GM04504 (cell line): ENCODE measurements at places on chromosomes 6 and 20.

GRCh38 chr20:21562656-21563055 is 48.8 kb upstream of the NKX2-2 start:
- DNase-seq, result no peak

DNA sequence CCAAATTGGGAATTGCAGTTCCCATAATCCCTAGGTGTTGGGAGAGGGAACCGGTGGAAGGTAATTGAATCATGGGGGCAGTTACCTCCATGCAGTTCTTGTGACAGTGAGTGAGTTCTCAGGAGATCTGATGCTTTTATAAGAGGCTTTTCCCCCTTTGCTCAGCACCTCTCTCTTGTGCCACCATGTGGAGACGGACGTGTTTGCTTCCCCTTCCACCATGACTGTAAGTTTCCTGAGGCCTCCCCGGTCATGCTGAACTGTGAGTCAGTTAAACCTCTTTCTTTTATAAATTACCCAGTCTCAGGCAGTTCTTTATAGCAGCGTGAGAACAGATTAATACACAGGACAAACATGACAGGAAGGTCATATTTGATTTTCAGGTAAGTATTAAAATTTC is 25.3 kb upstream of the HECA start:
- DNase-seq, result no peak

DNA sequence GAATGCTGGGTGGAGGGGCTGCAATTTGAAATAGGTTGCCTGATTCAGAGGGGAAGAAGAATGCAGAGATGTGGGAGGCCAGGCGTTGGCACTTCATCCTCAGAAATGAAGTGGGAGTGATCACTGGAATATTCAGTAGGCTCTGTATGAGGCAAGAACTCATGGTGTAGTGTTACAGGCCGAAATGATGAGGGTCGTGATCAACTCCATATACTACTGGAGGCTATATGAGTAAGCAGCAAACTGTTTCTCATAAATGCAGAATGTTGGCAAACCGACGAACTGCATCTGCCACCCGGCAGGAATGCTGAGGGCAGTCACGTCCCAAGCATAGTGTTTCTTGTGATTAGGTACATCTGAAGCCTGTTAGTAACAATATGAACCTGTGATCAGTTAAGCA is 12.7 kb downstream of the KCNS1 start:
- peak; percentile 74 for DNase-seq

GRCh38 chr6:39543095-39543494 is 182.1 kb downstream of the KIF6 start:
- no peak for DNase-seq

GRCh38 chr6:137815692-137816091 is 51.4 kb upstream of the TNFAIP3 start:
- no peak for DNase-seq

DNA sequence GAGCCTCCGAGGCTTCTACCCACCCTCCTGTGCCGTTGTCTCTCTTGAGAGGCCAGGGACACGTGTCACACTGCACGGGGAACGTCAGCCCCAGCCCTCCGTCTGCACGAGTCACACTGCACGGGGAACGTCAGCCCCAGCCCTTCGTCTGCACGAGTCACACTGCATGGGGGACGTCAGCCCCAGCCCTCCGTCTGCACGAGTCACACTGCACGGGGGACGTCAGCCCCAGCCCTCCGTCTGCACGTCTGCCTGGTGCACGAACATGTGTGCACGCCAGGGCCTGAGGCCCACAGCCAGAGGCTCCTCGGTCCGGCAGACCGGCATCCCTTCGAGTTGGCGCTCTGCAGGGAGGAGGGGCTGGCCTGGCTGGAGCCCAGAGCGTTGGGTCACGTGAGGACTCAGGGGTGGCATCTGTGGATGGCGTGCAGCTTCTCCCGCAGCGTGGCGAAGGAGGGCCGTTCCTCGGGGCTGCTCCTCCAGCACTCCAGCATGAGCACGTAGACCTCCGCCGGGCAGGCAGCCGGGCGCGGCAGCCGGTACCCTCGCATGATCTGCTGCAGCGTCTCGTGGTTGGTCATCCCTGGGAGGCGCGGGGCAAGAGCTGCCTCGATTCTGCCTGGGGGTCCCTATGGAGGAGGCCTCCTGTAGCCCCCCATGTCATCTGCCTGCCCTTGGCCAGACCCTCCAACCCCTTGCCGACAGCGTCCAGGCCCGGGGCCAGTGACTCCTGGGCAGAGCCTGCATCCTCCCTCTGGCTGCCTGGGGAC is 3.4 kb upstream of the PTK6 start:
- DNase-seq, result peak; percentile 26

DNA sequence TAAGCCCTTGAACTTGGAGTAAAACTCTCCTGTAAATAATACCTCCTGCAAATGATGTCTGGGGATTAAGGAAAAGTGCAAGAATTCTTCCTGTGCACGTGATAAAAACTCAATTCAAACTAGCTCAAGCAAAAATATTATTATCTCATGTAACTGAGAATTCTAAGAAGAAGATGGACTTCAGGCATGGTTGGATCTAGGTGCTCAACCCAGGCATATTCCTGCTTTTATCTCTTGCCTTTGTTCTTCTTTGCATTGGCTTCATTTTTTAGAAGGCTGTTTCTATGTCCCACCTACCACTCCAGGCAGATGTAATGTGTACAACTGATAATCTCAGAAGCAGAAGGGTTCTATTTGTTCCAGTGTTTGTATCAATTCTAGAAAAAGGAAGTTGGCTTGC is 95.8 kb downstream of the DACT2 start:
- no peak for DNase-seq

DNA sequence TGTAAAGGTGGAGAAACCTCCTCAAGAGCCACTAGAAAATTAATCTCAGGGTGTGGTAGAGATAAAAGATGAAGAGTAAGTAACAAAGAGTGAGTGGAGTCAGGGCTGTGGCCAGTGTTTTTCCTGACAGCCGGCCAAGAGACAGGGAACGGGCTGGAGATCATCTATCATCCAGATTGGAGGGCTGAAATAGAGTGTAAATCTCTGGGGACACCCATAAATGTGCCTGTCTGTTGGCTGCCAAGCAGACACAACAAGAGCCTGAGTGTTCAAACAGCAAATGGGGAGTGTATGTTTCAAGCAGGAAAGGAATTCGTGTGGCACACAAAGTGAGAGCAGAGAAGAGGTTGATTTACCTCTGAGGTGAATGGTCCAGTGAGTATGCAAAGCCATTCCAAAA is 326.4 kb upstream of the KHDRBS2 start:
- no peak for DNase-seq

DNA sequence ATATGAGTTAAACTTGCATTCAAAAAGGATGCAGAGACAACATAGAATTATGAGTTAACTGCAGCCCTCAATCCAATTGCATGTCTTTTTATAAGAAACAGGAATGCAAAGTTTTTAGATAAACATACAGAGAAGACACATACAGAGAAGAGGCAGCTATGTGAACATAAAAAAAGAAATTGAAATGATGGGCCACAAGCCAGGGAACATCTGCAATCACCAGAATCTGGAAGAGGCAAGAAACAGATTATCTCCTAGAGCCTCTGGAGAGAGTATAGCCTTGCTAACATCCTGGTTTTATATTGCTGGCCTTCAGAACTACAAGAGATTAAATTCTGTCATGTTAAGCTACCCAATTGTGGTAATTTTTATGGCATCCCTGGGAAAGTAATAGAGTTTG is 257.2 kb upstream of the EYS start:
- no peak for DNase-seq

DNA sequence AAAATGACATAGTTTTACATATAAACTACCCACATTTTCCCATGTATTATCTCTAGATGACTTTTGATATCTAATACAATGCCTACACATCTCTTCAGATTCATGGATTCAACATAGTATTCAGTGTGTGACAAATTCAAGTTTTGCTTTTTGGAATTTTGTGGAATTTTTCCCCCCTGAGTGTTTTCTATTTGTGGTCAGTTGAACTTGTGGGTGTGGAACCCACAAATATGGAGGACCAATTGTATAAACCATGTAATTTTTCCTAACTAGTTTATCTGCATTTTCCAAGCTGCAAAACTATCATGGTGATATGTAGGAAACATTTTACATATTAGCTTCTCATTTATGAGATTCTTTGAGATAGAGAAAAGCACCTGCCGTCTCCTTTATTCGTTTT is 374.3 kb upstream of the SOX4 start:
- DNase-seq, result no peak

- DNase-seq, result no peak
Observed at GRCh38 chr6:105332576-105332975, 70.3 kb downstream of the PREP start.

GRCh38 chr6:128073389-128073788 is 172.5 kb upstream of the THEMIS start:
- DNase-seq, result no peak

GRCh38 chr20:62287759-62288534 is 14.8 kb upstream of the ADRM1 start:
- no peak for DNase-seq
